ENCODE measurements at places on chromosomes 12 and 14.

GRCh38 chr12:112179341-112179740 is 54.0 kb downstream of the TRAFD1 start:
- DNase-seq = no peak

GRCh38 chr12:39412210-39412609 is 30.7 kb downstream of the KIF21A start:
- DNase-seq = no peak

- no peak for DNase-seq
Observed at GRCh38 chr12:113891167-113891692, 74.9 kb downstream of the RBM19 start.

DNA sequence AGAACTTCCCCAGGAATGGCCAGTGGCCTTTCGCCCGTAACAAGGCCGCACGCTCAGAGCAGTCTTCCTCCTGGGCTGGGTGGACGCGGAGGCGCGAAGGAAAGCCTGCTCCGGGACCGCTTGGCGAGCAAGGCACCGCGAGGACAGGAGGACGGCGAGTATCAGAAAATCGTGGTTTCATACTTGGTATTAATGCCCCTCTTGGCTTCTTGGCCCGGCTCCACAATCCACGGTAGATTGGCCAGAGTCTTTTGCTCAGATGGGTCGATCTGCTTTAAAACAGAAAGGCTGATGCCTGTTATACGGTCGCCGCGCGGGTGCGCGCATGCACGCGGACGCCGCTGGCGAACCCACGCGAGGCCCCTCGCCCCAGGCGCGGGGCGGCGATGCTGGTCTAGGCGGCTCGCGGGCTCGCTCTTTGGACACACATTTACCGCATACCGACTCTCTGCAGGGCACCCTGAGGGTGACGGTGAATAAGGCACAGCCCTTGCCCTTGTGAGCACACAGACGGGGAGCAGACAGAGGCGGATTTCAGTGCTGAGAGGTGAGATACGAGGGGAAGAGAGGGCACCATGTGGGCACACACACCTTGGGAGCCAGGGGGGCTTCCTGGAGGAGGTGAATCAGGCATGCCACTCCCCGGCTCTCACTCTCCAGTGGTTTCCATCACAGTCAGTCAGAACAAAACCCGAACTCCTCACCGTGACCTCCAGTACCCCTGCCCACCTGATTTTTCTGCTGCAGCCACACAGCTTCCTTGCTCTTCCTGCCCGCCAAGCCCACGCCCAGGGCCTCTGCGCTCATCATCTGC is 100.7 kb downstream of the APAF1 start:
- DNase-seq = peak; percentile 20

GRCh38 chr12:13770576-13770975 is 210.8 kb downstream of the GRIN2B start:
- no peak for DNase-seq

DNA sequence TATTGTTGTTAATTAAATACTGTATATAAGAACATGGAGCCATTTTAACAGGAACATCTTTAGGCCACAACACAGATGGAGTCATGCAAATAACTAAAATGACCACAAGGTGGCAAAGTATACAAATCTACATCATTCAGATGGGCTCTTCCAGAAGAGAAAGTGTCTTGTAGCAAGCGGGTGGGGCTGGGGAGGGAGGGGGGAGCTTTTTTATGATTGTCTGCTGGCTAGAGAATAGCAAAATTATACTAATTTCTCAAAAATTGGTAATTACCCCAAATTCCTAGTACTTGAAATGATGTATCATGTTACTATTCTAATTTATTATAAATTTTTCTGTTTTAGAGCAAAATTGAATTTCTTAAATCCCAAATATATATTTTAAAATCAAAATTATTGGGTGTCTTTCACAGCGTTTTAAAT is 378.7 kb downstream of the PRKD1 start:
- DNase-seq = peak; percentile 88
